Lower leg skin (tissue), 4 donors: ENCODE measurements at places on chromosomes 12 and 14.

- no peak for DNase-seq
These were observed 842 bp downstream of the OAS2 start for GRCh38 chr12:112979041-112979680.

DNA sequence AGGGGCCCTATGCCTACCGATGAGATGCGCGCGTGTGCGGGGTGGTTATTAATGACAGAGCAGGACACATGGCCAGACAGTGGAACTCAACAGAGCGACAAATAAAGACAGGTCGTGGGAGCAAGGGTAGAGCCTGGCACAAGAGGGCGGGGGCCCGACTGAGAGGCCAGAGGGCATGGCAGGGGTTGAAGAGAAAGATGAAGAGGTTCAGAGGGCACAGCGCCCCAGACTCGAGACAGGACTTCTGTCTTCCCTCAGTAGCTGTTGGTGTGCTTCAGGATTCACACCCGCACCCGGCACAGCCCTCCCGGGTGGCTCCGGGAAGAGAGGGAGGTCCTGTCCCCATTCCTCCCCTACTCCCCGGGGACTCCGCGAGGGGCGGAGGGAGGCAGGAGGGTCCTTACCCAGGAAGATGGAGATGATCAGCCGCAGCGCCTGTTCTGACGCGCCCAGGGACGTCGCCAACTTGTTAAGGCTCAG lies 366 bp downstream of the LPCAT3 start:
- no peak for DNase-seq

DNA sequence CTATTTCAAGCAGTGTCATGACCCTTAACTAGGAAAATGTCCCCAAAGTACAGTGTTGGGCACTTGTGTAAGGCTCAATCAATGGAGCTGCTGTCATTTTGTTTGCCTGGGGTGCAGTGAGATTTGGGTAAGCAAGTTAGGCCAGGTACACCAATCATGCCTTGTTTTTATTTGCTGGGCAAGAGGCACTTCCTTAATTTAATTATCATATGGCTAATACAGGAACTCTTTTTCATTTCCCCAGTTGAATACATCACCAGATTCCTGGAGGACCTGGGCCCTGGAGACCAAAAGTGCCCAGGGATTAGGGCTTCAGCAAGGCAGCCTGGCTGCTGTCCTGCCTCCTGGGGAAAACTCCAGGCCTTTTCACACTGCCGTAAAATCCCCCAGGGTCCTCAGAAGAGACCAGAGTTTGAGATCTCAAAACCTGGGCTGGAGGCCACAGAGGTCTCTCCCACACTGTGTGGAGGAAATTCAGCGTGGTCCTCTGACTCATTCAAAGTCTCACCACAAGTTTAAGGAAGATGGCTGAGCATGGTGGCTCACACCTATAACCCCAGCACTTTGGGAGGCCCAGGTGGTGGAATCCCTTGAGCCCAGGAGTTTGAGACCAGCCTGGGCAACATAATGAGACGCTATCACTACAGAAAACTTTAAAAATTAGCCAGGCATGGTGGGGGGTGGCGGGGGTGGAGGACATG lies 28.4 kb upstream of the FOXN3 start:
- no peak for DNase-seq

- DNase-seq = no peak
These were observed 37.4 kb downstream of the SUSD6 start for GRCh38 chr14:69648480-69649451.

- no peak for DNase-seq
These were observed 61.5 kb upstream of the EGLN3 start for GRCh38 chr14:34012369-34012768.
